ENCODE measurements at places on chromosomes 5 and 9. TPM values are rescaled to one million over a fixed set of nuclear protein-coding genes. Genes with fewer than 3 reads are reported as not detected.

AK1 gene
- 151 TPM for total RNA-seq

CDX1 gene
- not detected for total RNA-seq

PRR7 gene
- total RNA-seq = 58.8 TPM

TSSK1B gene
- total RNA-seq = not detected

NDUFS4 gene
- total RNA-seq = 273 TPM

DBH gene
- 0.02 TPM for total RNA-seq

ENTR1 gene
- 148 TPM for total RNA-seq

PCDHGA3 gene
- total RNA-seq = not detected

NEUROG1 gene
- not detected for total RNA-seq

SYNPO gene
- 9.0 TPM for total RNA-seq

GDA gene
- total RNA-seq = not detected

IL33 gene
- not detected for total RNA-seq

CDH10 gene
- total RNA-seq = 0.53 TPM

TLR4 gene
- 11.6 TPM for total RNA-seq

UIMC1 gene
- total RNA-seq = 43.9 TPM

NR2F1 gene
- total RNA-seq = 6.9 TPM

ADRA1B gene
- 1.6 TPM for total RNA-seq

CAMK2A gene
- total RNA-seq = 1.3 TPM

SERF1A gene
- total RNA-seq = 35.3 TPM

RNF130 gene
- total RNA-seq = 99.2 TPM

IRX1 gene
- 5.4 TPM for total RNA-seq

ITK gene
- total RNA-seq = 0.69 TPM

NUTM2G gene
- not detected for total RNA-seq

FREM1 gene
- total RNA-seq = 0.14 TPM

EIF4E1B gene
- total RNA-seq = not detected

CTNND2 gene
- not detected for total RNA-seq

CLINT1 gene
- total RNA-seq = 79.2 TPM

GABRA6 gene
- not detected for total RNA-seq

OTP gene
- total RNA-seq = not detected

FBXO4 gene
- 26.5 TPM for total RNA-seq

MYORG gene
- total RNA-seq = 3.5 TPM

TRIM7 gene
- 29.8 TPM for total RNA-seq

ANXA2R gene
- total RNA-seq = 8.0 TPM

ADGRD2 gene
- total RNA-seq = not detected

F2RL1 gene
- 1.7 TPM for total RNA-seq

PCDHGC4 gene
- 0.22 TPM for total RNA-seq

TRIM36 gene
- 18.9 TPM for total RNA-seq

SPATA31C1 gene
- not detected for total RNA-seq

SLCO6A1 gene
- total RNA-seq = not detected

PCSK1 gene
- 0.02 TPM for total RNA-seq

TMEM215 gene
- total RNA-seq = not detected

NTMT1 gene
- total RNA-seq = 43.8 TPM

CD14 gene
- 2.3 TPM for total RNA-seq

SPOCK1 gene
- 4.5 TPM for total RNA-seq

NME5 gene
- total RNA-seq = 2.6 TPM

LEAP2 gene
- 1.9 TPM for total RNA-seq

IL4 gene
- total RNA-seq = not detected
